ENCODE measurements at places on chromosomes 16 and 17.

- DNase-seq: no peak
Measured at GRCh38 chr16:84054916-84055315, 12.3 kb upstream of the SLC38A8 start.

GRCh38 chr17:31549121-31549524, 157.6 kb downstream of the RAB11FIP4 start:
- peak; percentile 20 for DNase-seq

- DNase-seq: no peak
Measured at GRCh38 chr16:27225536-27226360, 22.4 kb downstream of the KDM8 start.

DNA sequence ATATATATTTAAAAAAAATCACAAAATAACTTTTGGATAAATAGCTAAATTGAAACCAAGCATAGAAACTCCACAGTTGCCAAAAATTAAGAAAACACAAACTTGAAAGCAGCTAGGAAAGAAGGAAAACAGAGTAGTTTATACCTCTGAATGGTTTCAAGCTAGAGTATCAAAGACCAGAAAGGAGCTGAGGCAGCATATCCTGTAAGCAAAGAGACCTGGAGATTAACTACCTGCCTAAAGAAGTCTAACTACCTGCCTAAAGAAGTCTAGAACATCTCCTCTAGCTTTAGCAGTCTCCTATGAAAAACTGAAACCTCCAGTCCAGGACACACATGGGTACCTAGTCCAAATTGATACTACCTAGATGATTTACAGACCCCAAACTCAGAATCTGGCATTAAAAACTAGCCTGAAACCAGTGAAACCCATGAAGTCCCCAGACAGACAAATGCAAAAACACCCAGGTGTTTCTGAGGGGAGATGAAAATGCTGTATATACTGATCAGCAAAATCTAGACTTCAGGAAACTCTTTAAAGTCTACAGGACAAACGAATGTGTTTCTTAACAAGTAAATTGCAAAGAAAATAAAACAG, 17.6 kb downstream of the APPBP2 start:
- DNase-seq: no peak

DNA sequence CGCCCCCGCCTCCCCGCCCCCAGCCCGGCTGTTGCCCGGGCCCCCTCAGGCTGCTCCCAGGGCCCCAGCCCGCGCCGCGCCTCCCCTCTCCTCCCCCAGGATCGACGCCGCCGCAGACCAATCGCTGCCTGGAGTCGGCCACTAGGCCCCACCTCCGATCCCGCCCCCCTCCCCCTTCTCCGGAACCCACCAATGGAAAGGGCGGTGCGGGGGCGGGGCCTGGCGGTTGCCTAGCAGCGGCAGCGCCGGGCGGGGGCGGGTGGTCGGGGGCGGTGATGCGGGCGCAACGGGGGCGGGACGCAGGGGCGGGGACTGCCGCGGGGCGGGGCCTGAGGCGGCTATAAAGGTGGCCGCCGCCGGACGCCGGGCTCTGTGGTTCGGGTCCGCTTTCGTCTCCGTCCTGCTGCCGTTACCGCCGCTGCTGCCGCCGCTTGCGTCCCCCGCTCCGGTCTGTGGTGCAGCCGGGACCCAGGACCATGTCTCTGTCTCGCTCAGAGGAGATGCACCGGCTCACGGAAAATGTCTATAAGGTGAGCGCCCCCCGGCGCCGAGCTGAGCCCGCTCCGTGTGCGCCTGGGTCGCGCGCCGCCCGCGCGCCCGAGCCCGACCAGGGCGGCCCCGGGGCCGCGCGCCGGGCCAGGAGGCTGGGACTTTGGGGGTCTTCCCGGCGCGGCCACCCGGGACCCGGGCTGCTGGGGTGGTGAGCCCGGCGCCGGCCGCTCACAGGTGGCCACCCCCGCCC, at the start of gene BAIAP2:
Gene BAIAP2, plus strand, starts transcription at position 373 of the 742 bp plus-strand sequence. Its CDS starts 104 bp downstream, at position 477.
- DNase-seq: peak; percentile 98

- DNase-seq: no peak
Measured at GRCh38 chr16:8916541-8917225, 34.5 kb downstream of the LITAFD start.

GRCh38 chr17:1241929-1242328, 28.3 kb upstream of the BHLHA9 start:
- no peak for DNase-seq

GRCh38 chr17:64788286-64789060, 126.4 kb upstream of the SMURF2 start:
- DNase-seq: no peak

DNA sequence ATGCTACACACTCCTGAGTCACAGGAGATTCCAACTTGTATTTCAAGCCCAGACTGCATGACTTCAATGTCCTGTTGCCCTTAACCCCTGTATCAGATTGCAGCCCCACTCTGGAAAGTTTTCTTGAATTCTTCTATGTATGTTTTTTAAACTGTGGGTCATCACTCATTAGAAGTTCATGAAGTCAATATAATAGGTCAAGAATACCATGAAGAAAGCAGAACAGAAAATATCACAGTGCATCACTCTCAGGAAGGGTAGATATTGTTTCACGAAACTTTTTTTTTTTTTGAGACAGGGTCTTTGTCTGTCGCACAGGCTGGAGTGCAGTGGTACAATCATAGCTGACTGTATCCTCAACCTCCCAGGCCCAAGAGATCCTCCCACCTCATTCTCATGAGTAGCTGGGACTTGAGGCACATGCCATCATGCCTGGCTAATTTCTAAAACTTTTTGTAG, 20.5 kb downstream of the PRKCB start:
- no peak for DNase-seq

- no peak for DNase-seq
Measured at GRCh38 chr16:4631444-4631843, 6.8 kb downstream of the MGRN1 start.

DNA sequence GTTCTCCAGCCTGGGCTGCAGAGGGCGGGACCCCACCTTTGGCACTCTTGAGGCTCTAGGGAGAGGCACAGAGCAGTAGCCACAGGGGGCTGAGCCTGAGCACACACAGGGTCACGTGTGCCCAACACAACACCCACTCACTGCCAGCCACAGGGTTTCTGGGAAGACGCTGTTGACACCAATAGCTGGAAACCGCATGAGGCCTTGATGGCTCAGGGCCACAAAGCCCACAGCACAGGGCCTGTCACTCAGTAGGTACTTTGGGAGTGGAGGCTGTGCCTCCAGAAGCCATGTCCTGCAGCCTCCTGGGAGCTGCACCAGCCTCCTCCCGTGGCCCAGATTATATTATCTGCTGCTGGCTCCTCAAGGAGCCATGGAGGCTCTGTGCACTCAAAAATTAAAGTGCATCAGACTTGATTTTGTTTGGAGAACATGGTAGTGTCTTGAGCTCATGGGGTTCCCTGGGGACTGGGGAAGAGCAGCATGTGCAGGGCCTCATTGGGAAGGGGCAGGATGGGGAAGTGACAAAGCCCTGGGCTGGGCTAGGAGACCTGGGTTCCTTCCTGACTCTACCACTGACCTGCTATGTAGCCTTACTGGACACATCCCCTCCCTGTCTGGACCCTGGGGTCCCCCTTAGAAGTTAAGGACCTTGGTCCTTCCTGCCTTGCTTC, 12.5 kb upstream of the SREBF1 start:
- DNase-seq: peak; percentile 73

DNA sequence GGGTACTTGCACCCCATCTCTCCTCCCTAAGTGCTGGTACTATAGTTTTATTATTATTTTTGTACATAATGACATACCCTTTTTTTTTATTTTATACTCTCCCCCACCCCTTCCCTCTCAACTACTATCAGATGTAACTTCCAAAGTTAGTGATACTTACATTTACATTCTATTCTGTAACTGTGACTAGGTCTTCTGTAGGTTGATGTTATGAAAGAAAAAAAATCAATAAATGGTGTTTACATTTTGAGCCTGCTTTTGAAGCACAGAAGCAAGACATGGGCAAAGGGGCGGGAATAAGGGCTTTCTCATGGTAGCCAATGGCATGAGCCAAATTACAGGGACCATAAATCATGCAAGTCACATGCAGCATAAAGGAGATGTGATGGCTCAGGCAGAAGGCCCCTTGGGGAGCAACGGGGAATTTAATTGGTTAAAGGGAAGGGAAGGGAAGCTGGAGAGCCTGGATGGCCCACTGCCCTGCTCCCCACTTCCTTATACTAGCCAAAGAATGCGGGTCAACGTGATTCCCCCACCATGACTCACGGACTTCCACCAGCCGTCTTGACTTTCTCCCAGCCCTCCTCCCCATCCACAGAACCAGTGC, 2.4 kb upstream of the ACSF2 start:
- DNase-seq: no peak

DNA sequence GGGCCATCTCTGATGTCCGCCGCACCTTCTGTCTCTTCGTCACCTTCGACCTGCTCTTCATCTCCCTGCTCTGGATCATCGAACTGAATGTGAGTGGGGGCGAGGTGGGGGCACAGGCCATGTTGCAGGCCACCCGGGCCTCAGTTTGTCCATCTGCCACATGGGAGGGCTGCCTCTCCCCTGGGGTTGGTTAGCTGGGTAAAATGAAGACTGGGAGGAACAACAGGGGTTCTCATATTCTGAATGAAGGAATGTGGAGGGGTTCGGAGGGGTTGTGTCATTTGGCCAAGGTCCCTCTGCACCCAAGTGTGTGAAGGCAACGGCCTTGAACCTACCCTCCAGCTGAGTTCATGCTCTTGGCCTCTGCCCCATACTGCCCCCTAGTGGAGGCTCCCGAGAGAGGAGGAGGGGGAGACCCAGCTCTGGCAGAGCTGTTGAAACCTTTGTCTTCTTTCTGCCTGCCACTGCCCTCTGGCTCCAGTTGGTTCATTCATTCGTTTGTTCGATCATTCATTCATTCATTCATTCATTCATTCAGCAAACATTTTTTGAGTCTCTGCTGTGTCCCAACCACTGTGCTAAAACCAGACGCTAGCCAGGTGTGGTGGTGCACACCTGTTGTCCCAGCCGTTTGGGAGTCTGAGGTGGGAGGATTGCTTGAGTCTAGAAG, 11.4 kb upstream of the TCAP start:
- peak; percentile 48 for DNase-seq

GRCh38 chr16:29806641-29807425, 504 bp downstream of the MAZ start:
- no peak for DNase-seq

DNA sequence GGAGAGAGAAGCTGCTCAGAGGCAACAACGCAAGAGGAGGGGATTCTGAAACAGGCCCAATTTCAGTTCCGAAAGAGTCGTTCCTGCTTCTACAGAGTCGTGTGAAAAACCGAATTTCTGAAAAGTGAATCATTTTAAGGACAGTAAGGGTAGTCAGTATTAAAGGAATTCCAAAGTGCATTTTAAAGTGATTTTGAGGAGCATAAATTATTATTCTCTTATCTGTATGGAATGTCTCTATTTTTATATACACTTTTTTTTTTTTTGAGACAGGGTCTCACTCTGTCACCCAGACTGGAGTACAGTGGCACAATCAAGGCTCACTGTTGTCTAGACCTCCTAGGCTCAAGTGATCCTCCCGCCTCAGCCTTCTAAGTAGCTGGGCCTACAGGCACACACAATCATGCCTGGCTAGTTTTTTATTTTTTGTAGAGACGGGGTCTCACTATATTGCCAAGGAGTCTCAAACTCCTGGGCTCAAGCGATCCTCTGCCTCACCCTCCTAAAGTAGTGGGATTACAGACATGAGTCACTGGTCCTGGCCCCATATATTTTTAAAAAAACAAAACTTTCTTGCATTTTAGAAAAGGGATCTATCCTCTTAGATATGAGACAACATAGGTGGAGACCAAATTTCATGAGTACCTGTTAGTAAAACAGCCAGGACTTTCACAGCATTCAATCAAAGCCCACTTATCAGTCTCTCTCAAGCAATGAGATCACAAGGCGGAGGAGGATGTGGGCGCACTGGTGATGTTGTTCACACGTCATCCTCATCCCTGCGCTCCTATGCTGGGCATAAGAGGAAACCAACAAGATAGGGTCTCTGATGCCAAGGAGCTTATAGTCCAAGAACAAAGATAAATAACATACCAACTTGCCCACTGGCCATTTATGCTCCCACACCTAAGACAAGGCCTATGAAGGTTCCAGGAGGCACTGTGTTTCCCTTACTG, 53.2 kb downstream of the SMG6 start:
- DNase-seq: no peak

DNA sequence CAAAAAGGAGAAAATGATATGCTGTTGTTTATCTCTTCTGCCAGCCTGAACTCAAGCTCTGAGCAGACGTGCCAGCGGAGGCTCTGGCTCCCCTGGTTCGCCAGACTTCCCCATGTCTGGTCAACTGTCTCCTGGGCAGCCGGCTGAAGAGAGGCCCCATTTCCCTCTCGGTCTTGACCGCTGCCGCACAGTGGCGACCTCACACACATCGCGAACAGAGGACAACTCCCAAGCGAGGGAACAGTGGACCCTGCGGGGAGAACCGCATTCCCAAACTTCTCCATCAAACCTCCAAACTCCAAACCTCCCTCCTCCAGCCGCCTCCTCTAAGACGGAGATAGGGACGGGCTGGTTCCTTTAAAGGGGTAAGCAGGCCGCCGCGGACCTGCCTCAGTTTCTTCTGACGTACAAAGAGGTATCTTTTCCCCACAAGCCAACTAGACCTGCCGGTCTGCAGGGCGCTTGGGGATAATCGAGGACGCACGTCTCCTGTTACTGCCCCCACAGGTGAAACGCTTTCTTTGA, 24.9 kb upstream of the RFFL start:
- DNase-seq: no peak

DNA sequence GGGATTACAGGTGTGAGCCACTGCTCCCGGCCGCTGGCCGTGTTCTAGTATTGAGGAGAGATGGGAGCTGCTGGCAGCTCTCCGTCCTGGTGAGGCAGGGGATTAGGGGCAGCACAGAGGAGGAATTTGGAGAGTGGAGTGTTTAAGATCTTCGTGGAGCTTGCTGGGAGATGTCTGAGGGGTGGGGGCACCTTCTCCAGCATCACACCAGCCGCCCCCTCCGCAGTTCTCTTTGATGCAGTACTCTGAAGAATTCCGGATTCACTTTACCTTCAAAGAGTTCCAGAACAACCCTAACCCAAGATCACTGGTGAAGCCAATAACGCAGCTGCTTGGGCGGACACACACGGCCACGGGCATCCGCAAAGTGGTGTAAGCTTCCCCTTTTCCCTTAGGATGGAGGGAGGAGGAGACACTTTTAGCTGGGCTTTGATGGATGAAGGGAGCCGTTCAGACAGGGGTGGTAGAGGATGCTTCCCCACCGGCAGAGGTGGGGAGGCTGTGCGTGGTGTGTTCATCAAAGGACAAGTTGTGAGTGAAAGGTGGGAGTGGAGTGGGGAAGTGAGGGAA, 11.9 kb downstream of the ITGAM start:
- DNase-seq: no peak
